Adrenal gland (tissue), 19 donors: ENCODE measurements at places on chromosomes 2 and 18. TPM values are rescaled to one million over a fixed set of nuclear protein-coding genes. Genes with fewer than 3 reads are reported as not detected.

GRCh38 chr2:12918138-12918834 is 201.6 kb downstream of the TRIB2 start:
- no peak for DNase-seq

GRCh38 chr2:43157506-43158246 is 68.7 kb downstream of the ZFP36L2 start:
- DNase-seq, result no peak

DNA sequence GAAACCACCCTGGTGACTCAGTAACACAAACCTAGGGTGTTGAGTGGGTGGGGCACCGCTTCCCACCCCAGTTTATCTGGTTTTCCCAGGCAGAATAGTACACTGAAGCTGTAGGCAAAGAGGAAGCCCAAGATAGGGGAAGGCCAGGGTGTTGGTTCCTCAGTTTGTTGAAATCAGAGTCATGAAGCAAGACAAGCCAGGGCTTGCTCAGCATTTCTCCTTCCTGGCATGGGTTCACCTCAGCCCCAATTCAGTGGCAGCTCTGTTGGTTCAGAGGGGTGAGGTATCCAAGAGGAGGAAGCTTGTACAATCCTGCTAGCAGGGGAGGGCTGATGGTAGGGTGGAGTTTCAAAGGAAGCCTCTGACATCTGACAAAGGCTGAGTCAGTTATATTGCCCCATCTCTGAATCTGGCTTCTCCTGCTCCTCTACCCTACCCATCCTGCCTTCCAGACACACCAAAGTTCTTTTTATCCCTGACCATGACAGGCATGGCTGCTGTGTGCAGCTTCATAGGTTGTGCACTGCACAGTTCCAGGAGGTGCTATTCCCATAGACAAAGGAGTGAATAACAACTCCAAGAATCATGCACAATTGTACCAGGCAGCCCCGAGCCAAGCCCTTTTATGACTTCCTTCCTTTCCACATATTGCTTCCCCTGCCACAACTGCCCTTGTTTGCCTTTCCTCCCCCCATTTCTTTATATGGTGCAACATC is 24.9 kb upstream of the RAB10 start:
- DNase-seq, result peak; percentile 76

DNA sequence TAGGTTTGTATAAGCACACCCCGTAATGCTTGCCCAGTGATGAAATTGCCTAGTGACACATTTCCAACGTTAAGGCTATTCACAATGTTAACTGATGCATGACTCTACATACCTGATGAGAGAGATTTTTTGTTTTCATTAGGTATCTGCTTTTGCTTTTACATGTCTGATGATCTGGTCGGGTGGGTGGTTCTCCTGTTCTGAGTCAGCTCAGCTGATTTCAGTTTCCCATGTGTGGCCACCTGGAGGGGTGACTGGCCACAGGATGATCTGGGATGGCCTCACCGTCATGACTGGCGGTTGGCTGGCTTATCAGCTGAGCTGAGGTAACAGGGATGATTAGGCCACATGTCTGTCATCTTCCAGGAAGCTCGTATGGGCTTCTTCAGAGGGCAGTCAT is 33.8 kb upstream of the ACYP2 start:
- no peak for DNase-seq

GRCh38 chr2:127552846-127553245 is 17.4 kb downstream of the MYO7B start:
- no peak for DNase-seq

CTAGE1 gene
- not detected for polyA plus RNA-seq

MCEE gene
- 24.7 TPM for polyA plus RNA-seq

FOXD4L1 gene
- polyA plus RNA-seq, result 5.0 TPM

L3MBTL4 gene
- polyA plus RNA-seq, result 3.9 TPM
